ENCODE measurements at places on chromosomes 11 and 22.

DNA sequence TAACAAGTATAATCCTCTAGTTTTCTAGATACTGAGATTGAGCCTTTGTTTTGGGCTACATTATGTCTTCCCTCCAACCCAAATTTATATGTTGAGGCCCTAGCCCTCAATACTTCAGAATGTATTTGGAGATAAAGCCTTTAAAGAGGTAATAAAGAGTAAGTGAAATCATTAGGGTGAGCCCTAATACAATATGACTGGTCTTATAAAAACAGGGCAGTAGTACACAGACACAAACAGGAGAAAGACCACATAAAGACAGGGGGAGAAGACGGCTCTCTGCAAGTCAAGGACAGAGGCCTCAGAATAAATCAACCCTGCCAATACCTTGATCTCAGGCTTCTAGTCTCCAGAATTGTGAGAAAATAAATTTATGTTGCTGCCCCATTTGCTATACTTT is 6.3 kb downstream of the OR10V1 start:
- DNase-seq = no peak

DNA sequence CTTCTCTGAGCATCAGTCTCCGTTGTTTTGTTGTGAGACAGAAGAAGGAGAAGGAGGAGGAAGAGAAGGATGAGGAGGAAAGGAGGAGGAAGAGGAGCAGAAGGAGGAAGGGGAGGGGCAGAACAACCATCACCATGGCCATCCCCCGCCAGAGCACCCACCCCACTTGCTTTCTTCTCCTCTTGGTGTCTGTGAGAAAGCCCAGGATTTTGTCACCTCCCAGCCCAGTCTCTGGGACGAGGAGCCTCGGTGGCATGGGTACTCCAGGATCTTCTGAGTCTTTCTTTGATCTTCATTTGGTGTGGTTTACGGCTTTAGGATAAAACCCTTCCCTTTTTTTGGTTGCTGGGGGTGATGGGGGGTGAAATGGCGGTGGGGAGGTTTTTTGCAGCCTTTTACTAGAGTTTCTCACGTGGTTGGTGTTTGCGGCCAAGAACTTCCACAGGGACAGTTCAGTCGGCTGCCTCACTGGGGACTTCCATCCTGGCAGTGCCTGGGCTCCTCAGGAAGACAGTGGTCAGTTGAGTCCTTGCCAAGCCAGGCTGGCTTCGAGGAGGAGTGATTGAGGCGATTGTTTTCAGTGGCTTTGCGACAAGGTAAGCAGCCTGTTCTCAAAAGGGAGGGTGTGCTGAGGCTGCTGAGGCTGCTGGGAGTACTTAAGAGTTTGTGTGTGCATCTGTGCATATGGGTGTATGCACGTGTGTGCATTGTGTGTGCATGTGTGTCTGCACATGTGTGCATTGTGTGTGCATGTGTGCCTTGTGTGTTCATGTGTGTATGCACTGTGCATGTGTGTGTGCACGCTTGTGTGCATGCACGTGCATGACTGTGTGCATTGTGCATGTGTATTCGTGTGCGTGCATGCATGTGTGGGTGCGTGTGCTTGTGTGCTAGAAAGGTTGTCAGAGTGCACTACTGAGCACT is 567.5 kb downstream of the TBC1D22A start:
- no peak for DNase-seq

- no peak for DNase-seq
These were observed 796 bp upstream of the YIF1A start for GRCh38 chr11:66289548-66290329.

DNA sequence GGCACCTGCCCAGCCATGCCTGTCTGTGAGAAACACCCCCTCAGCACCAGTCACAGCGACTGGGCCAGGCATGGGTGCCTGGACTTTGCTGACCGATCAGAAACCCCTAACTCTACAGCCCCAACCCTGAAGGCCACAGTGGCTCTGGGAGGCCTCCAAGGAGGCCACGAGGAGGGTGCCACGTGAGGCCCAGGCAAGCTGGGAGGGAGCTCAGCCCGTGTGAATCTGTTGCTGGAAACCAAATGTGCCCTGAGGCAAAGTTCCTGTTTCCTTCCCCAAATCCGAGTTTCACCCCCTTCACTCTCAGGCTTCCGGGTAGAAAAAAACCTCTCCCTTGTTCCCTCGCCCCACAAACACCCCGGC is 1.3 kb downstream of the UNC93B1 start:
- no peak for DNase-seq
